ENCODE measurements at places on chromosomes 1 and 21.

GRCh38 chr1:22920026-22920733 lies 52.5 kb downstream of the LACTBL1 start:
- no peak for DNase-seq

DNA sequence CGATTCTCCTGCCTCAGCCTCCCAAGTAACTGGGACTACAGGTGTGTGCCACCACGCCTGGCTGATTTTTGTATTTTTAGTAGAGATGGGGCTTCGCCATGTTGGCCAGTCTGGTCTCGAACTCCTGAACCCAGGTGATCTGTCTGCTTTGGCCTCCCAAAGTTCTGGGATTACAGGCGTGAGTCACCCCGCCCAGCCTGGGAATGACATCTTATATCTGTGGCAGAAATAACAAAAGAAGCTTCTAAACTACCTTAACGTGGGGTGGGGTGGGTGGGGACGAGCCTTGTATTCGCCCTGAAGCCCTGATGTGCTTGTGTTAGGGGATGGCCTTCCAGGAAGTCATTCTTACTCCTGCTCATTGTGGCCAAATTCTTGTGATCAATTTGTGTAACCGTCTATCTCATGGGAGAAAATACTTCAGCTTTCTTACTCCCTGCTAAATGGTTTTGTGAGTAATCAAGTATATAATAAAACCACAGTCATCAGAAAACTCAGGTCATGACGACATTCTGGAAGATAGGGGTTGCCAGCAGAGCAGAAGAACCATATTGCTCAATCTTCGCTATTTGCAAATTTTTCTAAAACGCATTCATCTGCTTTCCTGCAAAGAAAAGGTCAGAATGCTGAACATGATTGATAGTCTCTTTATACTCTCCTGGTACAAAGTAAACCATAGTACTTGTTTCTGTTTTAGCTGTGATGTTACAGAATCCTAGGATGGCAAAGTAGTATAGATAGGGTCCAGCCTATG lies 63.2 kb downstream of the DIRAS3 start:
- DNase-seq, result no peak

GRCh38 chr1:33338440-33339211 lies 17.7 kb upstream of the A3GALT2 start:
- no peak for DNase-seq

DNA sequence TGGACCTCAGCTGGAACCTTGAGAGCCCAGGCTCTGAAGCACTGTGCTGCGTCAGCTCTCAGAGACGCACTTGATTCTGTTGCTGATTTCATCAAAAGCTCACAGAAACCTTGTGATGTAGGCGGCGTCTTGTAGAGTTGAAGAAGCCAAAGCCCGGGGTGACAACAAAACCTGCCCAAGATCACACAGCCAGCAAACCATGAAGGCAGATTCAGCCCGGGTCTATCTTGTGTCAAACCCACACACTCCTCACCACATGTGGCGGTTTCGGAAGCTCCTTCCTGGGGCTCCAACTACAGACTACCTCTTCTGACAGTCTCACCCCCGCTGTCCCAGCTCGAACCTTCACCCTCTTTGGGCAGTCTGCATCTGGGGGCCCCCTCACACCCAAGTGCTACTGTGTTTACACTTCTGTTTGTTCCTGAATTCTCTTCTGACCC lies 50.4 kb downstream of the TENT5C start:
- DNase-seq, result no peak

- DNase-seq, result no peak
Measured at GRCh38 chr1:167912294-167912693, 1.6 kb downstream of the ADCY10 start.

GRCh38 chr1:198910816-198911215 lies 272.0 kb downstream of the PTPRC start:
- no peak for DNase-seq

DNA sequence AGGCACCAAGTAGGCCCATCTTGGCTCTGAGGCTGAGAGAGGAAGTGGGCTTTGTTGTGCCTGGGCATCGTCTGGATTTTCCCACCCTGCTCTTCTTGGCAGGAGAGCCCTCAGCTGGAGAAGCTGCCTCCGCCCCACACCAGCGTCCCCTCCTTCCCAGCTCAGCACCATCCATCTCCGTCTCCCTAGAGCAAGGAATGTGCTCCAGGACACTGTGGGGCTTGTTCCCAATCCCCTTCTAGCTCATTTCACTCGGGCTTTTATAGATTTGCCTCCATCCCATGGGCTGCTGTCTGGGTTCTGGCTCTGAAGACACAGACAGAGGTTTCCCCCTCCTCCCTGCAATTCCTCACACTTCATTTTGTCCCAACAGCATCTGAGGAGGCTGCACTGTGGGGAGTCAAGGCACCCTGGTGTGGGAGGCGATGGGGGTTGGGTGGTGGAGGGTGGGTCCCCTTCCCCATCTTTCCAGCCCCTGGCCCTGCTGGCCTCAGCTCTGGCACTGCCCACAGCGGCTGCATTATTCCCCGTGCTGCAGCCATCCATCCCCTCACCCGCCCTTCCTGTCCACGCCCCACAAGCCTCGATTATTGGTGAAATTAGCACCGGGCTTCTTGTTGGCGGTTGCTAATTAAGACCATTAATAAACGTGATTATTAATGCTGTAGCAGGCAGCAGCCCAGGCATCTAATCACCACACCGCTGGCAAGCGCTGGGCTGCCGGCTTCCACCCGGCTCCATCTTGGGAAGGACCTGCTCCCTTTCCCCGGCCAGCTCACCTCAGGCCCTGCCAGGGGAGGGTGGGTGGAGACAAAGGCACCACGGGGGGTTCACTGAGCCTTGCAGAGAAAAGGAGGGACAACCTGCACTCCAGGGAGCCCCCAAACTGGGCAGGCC lies 21.7 kb downstream of the RHBG start:
- no peak for DNase-seq

DNA sequence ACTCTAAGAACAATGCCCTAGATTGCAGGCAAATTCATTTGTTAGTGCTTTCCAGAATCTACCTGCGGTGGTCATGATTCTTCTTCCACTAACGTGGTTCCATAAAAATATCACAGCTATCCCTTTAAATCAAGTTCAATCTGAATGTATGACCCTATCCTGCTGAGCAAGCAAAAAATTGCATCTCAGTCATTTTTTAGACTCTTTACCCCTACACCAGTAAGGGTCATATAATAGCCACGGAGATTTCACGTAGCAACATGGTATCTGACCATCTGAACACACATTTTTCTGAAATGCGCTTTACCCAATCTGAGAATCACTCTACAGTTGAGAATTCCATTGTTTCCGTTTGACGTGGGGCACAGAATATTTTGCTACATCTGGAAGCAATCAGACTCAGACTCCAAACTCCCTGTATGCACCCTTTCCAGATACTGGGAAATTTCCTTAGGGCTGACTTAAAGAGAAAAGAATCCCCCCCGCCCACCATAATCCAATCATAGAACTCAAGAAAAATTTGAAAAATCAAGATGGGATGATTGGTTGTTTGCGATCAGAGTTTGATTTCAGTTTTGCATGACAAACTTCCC lies 699.2 kb upstream of the ZP4 start:
- no peak for DNase-seq

DNA sequence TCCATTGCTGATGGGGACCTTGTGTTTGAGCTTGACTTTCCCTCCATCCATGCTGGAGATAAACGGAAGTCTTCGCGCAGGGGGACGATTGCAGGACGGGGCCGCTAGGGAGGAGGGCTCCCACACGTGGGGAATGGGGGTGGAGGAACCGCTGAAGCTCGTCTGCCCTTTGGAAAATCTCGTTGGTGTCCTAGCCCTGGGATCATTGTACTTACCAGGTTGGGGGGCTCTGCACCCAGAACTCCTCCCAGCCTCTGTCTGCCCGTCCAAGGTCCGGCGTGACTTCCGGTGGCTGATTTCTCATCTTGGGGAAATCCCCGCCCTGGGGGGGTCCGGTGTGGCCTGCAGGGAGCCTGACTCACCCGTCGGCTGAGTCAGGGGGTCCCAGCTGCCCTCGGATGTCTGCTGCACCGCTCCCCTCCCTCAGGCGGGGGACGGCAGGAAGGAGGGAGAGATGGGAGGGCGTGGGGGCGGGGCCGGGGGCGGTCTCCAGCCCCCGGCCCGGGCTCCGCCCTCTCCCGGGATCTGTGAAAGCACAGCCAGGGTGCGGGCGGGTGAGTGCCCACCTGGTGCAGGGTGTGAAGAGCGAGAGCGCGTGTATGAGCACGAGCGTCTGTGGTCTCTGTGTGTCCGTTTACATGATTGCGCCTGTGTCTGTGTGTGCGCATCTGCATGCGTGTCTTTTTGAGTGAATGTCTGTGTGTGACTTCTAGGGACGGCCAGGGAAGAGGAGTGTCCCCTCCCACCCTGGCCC lies 35.8 kb downstream of the PIK3CD start:
- DNase-seq, result no peak

DNA sequence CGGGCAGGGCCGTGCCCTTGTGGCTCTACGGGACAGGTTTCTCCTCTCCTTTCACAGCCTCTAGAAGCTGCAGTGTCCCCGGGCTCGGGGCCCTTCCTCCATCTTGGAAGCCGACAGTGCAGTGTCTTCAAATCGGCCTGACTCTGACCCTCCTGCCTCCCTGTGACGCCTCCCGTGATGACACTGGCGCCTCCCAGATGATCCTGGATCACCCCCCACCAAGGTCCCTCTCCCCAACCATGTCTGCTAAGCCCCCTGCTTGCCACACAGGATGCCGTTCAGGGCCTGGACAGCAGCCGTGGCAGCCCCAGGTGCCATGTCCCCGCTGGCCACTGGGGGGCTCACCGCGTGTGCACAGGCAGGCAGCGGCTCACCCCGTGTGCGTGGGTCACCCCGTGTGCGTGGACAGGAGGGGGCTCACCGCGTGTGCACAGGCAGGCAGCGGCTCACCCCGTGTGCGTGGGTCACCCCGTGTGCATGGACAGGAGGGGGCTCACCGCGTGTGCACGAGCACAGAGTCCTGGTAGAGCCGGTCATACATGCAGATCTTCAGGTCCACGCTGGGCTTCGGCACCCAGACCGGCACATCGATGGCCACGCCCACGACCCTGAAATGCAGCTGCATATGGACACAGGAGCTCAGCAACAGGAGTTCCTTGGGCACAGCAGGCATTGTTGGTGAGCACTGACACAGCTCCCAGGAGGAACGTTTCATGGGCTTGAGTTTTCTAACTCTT lies 24.9 kb upstream of the TMEM52 start:
- DNase-seq, result peak; percentile 34

DNA sequence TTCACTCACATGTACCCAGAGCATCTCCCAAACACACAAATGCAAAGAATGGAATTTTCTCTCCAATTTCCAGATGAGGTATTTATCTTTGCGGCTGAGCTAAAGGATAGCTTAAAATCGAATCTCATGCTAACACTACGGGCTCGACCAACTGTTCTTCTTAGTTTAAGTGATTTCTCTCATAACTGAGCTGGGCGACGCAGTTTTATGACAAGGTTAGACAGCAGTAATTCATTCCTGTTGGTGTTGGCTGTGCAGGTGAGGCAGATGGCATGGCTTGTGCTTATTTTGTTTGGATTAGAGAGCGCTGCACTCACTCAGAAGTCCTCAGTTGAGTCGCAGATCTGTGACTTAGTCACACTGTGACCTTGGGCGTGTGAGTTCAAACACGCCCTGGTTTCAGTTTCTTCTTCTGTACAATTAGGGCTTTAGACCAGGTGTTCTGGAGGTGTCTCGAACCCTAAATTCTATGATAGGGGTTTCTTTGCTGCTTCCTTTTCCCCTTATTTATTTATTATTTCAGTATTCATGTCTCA lies 41.5 kb upstream of the MRPS6 start:
- DNase-seq, result no peak

GRCh38 chr1:243980471-243980870 lies 70.6 kb upstream of the ZBTB18 start:
- DNase-seq, result no peak

DNA sequence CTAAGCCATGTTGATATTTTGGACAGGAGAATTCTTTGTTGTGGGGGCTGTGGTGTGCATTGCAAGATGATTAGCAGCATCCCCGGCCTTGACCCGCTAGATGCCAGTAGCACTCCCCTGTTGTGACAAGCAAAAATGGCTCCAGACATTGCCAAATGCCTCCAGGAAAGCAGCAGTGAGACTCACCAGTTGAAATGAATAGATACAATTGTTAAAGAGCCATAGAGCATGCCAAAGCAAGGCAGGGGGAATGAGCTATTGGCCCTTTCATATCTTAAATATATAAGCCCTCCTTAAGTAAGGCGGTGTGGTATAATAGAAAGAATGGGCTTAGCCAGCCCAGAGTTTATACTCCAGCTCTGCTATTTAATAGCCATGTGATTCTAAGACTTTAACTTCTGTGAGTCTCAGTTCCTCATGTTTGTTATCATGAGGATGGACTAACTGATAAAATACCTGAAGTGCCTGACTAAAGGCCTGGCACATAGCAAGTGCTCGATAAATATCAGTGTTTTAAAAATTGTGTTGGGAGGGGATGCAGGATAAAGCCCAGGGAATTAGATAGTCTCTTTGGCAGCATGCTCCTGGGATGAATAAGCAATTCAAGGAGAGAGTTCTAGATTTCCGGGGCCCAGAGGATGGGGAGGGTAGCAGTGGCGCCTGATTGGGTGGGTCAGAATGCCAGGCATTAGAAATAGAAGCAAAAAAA lies 21.1 kb upstream of the RGS4 start:
- DNase-seq, result no peak

DNA sequence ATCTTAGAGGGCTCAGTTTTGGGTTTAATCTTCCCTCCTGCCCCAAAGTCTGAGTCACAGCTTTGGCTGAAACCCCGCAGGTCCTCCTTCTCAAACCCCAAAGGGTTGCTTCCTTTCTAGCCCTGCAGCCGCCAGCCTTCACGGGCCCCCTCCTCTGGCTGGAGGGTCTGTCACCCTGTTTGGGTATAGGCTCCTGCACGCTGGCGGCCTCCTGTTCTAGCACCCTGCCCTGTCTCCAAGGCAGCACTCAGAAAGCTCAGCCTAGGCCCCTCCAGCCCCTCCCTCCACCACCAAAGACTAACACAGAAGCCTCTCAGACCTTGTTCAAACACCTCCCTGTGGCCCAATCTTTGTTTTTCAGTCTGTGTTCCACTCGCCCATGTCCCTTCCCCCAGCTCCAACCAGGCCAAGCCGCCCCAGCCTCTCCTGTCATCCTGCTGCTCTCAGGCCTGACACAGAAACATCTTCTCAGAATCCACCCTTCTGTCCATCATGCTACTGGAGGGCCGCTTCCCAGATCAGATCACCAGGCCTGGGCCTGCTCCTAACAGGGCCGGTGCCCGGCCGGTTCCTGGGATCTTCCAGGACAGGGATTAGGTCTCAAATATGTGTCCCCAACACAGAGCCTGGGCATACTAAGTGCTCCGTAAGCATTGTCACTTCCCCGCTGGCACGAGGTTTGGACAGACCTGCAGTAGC lies 35.6 kb downstream of the HTR6 start:
- no peak for DNase-seq

- no peak for DNase-seq
Measured at GRCh38 chr1:222601257-222601656, 11.5 kb upstream of the TAF1A start.
